ENCODE measurements at places on chromosomes 13 and 19.

DNA sequence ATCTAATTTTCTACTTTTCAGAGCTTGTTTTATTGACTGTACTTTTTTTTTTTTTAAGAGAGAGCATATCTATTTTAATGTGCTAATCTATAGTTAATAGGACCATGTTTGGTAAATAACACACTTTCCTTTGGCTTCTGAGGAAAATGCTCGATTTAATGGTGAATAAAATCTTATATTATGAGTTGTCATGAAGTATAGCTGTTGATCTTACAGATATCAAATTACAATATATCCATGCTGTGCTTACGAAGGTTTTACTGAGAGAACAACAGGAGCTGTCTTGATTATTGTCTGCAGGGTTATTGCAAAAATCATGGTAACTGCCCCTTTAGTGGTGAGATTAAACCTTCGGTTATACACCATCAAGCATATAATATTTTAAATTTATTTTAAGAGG is 29.6 kb downstream of the URI1 start:
- DNase-seq: no peak

DNA sequence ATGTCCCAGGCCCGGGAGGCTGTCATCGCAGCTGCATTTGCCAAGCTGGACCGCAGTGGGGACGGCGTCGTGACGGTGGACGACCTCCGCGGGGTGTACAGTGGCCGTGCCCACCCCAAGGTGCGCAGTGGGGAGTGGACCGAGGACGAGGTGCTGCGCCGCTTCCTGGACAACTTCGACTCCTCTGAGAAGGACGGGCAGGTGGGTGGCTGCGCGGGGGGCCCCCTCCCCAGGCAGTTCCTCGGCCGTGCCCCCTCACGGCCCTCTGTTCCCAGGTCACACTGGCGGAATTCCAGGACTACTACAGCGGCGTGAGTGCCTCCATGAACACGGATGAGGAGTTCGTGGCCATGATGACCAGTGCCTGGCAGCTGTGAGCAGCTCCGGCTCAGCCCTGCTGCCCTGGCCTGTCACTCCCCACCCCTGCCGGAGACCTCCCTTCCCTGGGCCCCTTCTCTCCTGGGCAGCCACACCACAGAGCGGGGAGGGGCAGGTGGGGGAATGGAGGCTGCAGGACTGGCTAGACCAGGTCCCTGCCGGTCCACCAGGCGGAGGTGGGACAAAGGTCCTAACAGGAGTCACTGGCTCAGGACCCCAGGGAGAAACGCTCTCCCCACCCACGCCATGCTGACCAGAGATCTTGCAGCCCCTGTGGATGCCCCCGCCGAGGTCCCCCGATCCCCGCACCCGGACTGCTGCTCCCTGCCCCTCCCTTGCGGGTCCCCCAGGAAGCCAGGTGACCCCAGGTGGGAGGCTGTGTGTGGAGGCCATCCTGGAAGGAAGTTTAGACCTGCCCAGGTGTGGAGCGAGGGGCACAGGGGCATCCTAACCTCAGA is 1.1 kb downstream of the CAPS start:
- no peak for DNase-seq

DNA sequence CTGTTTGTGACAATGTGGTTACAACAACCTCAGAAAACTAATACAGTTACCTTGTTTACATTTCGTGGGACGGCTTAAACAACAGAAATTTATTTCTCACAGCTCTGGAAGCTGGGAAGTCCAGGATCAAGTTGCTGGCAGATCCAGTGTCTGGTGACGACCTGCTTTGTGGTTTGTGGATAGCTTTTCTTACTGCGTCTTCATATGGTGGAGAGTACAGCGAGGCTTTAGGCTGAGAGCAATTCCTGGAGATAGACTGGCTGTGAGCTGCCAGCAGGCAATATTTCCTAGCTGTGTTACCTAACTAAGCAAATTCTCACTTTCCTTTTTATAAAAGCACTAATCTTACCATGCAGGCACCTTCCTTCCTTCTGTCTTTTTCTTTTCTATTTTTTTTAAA is 1203.5 kb upstream of the PRR20A start:
- DNase-seq: no peak

- no peak for DNase-seq
Measured at GRCh38 chr19:23769691-23770468, 11.2 kb upstream of the ZNF681 start.

DNA sequence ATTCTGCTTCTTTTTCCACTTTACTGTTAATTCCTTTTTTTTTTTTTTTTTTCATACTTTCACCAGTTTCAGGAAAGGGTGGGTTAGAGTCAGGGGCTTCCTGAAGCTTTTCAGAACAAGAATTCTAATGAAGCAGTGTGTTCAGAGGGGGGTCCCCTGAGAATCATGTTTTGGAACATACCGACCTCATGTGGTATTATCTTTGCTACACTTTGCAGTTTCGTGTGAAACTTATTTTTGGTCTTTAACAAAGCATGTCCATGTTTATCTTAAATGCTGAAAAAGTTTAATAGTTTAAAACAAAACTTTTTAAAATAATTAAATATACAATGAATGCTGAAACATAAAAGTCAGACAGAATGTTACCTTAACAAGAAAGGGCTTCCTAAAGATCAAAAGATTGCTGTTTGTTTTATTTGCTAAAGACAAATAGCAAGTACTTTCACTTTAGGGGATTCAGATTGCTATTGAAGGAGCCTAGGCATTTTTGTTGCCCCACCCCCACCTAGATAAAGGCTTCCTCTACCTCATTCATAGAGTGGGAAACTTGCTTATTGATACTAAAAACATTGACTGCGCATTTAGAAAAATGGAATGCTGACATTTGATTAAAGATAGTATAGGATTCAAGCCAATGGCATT is 21.1 kb upstream of the POMP start:
- DNase-seq: no peak

GRCh38 chr13:25037057-25037813 is 58.7 kb upstream of the PABPC3 start:
- no peak for DNase-seq
